ENCODE measurements at places on chromosomes 7 and 10.

DNA sequence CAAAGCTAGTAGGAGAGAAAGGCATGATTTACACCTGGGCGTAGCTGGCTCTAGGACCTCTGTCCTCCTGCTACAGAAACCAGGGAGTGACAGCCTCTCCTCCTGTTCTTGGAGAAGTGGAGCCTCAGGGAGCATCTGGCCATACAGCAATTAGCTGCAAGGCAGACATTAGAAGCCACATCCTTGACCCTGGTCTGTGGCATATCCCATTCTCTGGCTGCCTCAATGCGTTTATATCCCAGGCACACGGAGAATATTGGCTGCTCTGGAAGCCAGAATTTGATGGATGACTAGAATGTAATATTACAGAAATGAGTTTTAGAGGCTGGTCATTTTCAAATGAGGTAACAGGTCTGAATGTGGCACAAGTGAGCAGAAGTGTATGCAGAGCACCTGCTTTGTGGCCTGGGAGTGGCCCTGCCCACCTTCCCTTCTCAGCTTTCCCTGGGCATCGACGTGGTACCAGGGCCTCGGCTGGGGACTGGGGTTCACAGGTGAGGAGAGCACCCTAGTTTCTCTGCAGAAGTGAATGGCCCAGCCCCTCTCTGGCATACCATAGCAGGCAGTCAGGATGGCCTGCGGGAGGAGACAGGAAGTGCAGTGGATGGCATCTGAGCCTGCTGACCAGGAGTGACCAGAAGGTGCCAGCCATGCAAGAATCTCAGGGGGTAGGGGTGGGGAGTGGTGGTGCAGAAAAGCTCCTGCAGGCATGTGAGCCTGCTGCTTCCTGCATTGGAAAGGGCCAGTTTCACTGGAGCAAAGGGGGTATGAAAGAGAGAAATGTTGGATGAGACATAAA, 367.2 kb upstream of the ZNF32 start:
- no peak for DNase-seq

DNA sequence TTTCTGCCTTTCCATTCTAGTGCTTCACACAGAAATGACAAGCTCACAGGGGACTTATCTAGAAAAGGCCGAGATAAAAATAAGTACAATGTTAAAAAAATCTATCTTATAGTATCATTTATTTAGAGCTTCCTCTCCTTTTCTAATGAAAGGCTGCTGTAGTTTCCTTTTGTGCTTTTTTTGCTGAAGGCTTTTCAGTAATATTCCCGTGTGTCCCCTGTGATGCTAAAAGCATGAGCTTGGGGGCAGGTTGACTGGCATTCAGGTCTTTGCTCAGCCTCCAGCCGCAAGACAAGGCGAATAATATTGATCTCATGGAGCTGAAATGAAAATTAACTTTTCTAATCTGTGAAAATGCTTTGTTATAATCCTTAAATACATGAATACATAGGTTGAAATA, 143.0 kb downstream of the ST7 start:
- DNase-seq: no peak

DNA sequence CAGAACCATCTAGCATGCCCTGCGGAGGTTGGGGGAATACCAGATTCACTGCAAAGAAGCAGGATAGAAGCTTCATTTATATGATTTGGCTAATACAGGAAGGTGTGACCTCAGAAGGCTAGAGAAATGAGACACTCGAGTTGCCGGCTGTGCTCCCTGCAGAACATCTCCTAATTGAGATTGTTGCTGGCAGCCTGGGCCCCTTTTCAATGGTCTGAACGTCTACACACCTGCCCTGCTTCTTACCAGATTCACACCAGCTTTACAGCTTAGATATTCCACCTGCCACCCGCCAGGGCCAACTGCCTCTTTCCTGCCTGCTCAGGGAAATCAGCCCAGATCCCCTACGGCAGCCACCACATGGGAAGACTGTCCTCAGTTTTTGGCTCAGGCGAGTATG, 475.3 kb upstream of the AUTS2 start:
- no peak for DNase-seq

DNA sequence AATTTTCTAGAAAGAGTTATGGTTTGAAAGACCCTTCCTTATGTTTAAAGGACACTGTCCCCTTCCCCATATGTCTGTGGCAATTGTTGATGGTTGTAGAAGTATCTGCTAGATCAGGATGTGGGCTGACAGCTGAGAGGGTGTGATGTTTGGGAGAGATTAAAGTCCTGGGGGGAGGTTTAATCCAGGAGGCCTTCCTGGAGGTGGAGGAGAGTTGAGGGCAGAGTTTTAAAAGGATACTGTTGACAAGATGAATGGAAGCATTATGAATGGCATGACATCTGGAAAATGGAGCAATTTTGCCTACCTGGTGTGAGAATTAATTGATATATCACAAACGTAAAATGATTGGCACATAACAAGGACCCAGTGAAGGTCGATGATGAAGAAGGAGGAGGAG, 32.9 kb upstream of the SMC3 start:
- DNase-seq: no peak

DNA sequence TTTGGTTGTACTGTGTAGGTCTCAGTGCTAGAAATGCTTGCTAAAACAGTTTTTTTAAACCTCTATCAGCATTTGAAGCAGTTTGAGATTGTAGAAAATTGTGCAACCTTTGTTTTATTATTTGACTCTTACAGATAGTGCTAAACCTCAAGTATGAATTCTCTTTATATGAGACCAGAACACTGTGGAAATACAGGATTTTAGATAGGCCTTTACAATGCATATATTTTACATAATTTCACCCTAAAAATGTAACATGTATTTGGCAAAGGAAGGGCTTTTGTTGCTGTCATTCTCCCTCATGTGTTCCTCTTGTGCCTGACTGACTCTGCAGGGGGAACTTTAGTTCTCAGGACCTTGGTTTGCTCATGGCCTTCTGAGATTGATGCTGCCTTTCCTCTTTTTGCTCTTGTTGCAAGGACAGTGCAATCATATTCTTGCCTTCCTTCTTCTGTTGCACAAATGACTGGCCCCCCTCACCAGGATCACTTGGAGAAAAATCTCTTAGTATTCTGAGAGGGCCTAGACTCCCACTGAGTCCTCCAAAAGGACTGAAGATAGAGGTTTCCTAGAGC, 188.7 kb downstream of the PPP1R9A start:
- DNase-seq: no peak

All from SW 1271 (cell line).